ENCODE measurements at places on chromosomes 4 and X. TPM values are rescaled to one million over a fixed set of nuclear protein-coding genes. Genes with fewer than 3 reads are reported as not detected.
A peak's percentile ranks its signal among the peaks of the same experiment; 100 is the strongest.

GRCh38 chr4:92381616-92382015 lies 77.8 kb downstream of the GRID2 start:
- H3K27ac ChIP-seq: no peak overlapping the region
- H3K4me1 ChIP-seq: no peaks in the 10 kb centered on the region
- H3K4me3 ChIP-seq: no peak overlapping the region
- no peaks in the 10 kb centered on the region for H3K27me3 ChIP-seq
- H3K36me3 ChIP-seq: no peaks in the 10 kb centered on the region
- DNase-seq: no peak

GRCh38 chr4:13267091-13267490 lies 217.0 kb downstream of the RAB28 start:
- no peak for DNase-seq
- H3K27me3 ChIP-seq: no peaks in the 10 kb centered on the region
- H3K27ac ChIP-seq: no peak overlapping the region
- peaks cover 1% of the 10 kb centered on the region for H3K36me3 ChIP-seq

- no peak overlapping the region for H3K4me3 ChIP-seq
- DNase-seq: no peak
- H3K36me3 ChIP-seq: no peaks in the 10 kb centered on the region
- H3K4me1 ChIP-seq: no peaks in the 10 kb centered on the region
- H3K27me3 ChIP-seq: no peaks in the 10 kb centered on the region
Measured at GRCh38 chrX:30951003-30951402, 61.9 kb upstream of the TAB3 start.

DNA sequence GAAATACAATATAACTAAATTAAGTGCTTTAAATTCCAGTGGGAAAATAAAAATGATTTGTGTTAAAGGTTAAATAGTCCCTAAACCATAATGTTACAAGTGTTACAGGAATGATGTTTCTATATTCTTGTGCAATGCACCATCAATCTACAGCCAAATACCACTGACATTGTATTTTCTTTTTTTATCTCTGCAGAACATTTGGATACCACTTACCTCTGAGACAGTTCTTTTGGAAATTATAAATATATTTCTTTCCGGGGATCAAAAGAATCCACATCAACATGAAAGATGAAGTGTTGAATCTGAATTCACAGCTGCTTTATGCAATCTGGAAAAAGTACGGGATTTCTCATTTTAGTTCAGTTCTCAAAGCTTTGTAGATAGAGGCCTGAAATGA lies 518.3 kb upstream of the AGA start:
- H3K27me3 ChIP-seq: no peaks in the 10 kb centered on the region
- H3K4me1 ChIP-seq: no peaks in the 10 kb centered on the region
- no peaks in the 10 kb centered on the region for H3K36me3 ChIP-seq
- no peak overlapping the region for H3K27ac ChIP-seq
- DNase-seq: no peak
- H3K4me3 ChIP-seq: no peak overlapping the region

GRCh38 chr4:10784621-10785020 lies 100.1 kb upstream of the CLNK start:
- H3K36me3 ChIP-seq: no peaks in the 10 kb centered on the region
- no peak overlapping the region for H3K4me3 ChIP-seq
- no peaks in the 10 kb centered on the region for H3K27me3 ChIP-seq
- H3K27ac ChIP-seq: no peak overlapping the region

- no peak overlapping the region for H3K27ac ChIP-seq
- no peaks in the 10 kb centered on the region for H3K36me3 ChIP-seq
- H3K4me1 ChIP-seq: no peaks in the 10 kb centered on the region
- no peaks in the 10 kb centered on the region for H3K27me3 ChIP-seq
Measured at GRCh38 chr4:135412213-135412612, 1210.6 kb upstream of the PABPC4L start.

- H3K36me3 ChIP-seq: no peaks in the 10 kb centered on the region
- H3K4me3 ChIP-seq: no peak overlapping the region
- no peaks in the 10 kb centered on the region for H3K4me1 ChIP-seq
- no peak overlapping the region for H3K27ac ChIP-seq
- no peaks in the 10 kb centered on the region for H3K27me3 ChIP-seq
Measured at GRCh38 chrX:64093761-64094160, 111.7 kb downstream of the AMER1 start.

GRCh38 chrX:46912098-46912602 lies at the start of gene JADE3:
JADE3 (plus strand) TSS chrX:46912421; CDS start chrX:46984895, 72,474 bp downstream.
- no peaks in the 10 kb centered on the region for H3K36me3 ChIP-seq
- peaks cover 10% of the 10 kb centered on the region for H3K4me1 ChIP-seq
- H3K27me3 ChIP-seq: peaks cover 25% of the 10 kb centered on the region
- H3K27ac ChIP-seq: no peak within 1 kb of the TSS
- peak within 1 kb of the TSS; percentile 68 for H3K4me3 ChIP-seq

GRCh38 chrX:9518051-9518450 lies 53.2 kb downstream of the TBL1X start:
- H3K36me3 ChIP-seq: peaks cover 19% of the 10 kb centered on the region
- no peaks in the 10 kb centered on the region for H3K27me3 ChIP-seq
- DNase-seq: no peak
- H3K4me3 ChIP-seq: no peak overlapping the region

- no peak for DNase-seq
- H3K36me3 ChIP-seq: no peaks in the 10 kb centered on the region
- no peak overlapping the region for H3K4me3 ChIP-seq
- peaks cover 2% of the 10 kb centered on the region for H3K27me3 ChIP-seq
- H3K4me1 ChIP-seq: no peaks in the 10 kb centered on the region
Measured at GRCh38 chr4:176778063-176778462, 14.7 kb downstream of the VEGFC start.

GRCh38 chrX:2498781-2499302 lies 1.9 kb downstream of the DHRSX start:
- H3K36me3 ChIP-seq: peaks cover 24% of the 10 kb centered on the region
- H3K4me3 ChIP-seq: peak overlapping the region; percentile 74
- no peak for DNase-seq
- no peaks in the 10 kb centered on the region for H3K27me3 ChIP-seq

DNA sequence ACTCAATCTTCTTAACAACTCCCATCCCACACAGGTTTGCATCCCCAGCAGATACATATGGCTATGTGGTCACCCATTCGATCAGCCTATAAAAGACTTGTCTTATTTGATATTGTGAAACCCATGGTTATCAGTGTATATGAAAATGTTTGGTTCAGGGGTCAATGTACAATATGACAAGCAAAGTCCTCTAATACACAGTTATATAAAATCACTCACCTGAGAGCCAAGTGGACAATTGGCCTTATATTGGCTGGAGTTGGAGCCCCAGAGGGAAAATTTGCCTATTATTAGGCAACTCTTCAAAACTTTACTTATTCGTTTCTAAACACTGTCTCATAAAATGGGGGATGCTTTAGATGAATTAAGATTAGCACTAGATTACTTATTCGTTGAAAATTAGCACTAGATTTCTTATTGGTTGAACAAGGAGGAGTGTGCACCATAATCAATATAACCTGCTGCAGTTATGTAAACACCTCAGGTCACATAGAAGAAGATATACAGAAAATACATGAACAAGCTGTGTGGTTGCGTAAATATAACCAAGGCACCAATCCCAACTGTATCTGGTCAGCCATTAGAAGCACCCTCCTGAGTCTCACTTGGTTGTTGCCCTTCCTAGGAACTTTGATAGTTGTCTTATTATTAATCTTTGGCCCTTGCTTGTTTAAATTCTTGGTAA lies 10.7 kb upstream of the ADH4 start:
- peaks cover under 1% of the 10 kb centered on the region for H3K4me1 ChIP-seq
- H3K4me3 ChIP-seq: no peak overlapping the region
- H3K36me3 ChIP-seq: no peaks in the 10 kb centered on the region
- no peaks in the 10 kb centered on the region for H3K27me3 ChIP-seq
- no peak for DNase-seq

DNA sequence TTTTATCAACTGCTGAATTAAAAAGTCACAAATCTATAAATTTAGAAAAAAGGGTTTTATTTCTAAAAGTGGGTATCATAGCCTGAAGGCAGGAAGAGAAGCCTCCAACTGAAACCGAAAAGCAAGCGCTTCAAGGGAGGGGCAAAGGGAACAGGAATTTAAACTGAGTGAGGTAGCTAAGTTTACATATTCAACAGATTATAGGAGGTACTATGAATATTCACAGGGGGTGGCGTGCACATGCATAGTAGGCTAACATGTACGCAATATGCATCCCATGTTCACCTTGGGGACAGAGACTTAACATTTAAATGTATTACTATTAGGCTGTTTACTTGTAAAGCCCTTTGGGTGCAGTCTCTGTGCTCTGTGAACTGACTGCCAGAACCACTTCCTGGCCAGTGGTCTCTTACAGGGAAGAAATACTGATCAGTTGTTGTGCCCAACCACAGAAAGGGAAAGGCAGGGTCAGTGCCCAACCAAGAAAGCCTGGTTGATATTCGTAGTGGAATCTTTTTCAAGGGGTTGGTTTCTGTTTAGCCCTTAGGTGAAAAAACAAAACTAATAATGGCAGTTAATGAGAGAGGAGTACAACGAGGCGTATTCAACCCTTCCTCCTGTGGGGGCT lies 168.7 kb upstream of the GALNTL6 start:
- no peaks in the 10 kb centered on the region for H3K4me1 ChIP-seq
- H3K27ac ChIP-seq: no peak overlapping the region
- H3K36me3 ChIP-seq: no peaks in the 10 kb centered on the region
- no peak overlapping the region for H3K4me3 ChIP-seq
- DNase-seq: no peak

DNA sequence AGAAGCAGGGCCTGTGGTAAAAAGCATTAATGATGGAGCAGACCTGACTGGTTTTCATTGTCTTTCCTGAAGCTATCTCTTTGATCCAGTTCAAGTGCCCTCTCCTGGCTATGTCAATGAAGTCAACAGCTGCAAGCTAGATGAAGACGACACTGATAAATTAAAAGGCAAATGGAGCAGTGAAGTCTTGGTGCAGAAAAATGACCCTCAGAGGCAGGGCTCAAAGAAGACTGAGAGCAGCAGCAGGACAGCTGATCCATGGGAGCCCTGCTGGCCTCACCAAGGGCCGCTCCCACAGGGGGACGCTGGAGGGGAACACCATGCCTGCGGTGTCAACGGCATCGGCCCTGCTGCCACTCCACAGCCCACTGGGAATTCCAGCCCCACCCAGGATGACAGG lies 96.2 kb downstream of the RELL1 start:
- no peaks in the 10 kb centered on the region for H3K4me1 ChIP-seq
- peaks cover 4% of the 10 kb centered on the region for H3K36me3 ChIP-seq
- no peak overlapping the region for H3K4me3 ChIP-seq
- H3K27me3 ChIP-seq: peaks cover 2% of the 10 kb centered on the region
- DNase-seq: no peak

DNA sequence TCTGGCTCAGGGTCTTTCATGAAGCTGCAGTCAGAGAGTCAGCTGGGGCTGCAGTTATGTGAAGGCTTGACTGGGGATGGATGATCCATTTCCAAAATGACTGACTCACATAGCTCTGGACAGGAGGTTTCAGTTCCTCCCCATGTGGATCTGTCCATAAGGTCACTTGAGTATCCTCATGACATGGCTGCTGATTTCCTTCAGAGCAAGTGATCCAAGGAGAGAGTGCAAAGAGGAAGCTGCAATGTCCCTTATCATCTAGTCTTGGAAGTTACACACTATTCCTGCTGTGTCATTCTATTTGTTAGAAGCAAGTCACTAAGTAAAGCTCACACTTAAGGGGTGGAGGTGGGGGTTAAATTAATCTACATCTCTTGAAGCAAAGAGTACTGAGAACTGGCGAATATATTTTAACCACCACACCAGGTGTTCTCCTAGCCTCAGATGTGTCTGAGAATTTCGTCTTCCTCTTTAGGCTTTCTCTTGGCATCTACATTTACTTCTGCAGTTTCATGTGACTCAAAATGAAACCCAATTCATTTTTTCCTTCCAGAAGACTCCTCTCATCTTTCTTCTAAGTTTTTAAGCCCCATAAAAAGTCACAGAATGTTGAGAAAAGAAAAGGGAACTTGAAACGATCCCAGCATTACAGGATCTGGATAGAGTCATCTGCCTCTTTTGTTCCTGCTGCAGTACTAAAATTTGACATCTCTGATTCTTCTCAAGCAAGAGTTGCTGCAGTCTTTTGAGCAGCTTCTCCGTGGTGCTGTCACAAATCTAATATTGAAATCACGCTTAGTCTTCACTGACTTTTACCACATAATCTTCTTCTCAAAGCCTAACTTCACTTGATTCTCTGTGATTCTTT lies 3.8 kb upstream of the GRPR start:
- H3K27ac ChIP-seq: no peak overlapping the region
- H3K4me3 ChIP-seq: no peak overlapping the region
- H3K36me3 ChIP-seq: peaks cover 3% of the 10 kb centered on the region
- peaks cover 14% of the 10 kb centered on the region for H3K27me3 ChIP-seq

DNA sequence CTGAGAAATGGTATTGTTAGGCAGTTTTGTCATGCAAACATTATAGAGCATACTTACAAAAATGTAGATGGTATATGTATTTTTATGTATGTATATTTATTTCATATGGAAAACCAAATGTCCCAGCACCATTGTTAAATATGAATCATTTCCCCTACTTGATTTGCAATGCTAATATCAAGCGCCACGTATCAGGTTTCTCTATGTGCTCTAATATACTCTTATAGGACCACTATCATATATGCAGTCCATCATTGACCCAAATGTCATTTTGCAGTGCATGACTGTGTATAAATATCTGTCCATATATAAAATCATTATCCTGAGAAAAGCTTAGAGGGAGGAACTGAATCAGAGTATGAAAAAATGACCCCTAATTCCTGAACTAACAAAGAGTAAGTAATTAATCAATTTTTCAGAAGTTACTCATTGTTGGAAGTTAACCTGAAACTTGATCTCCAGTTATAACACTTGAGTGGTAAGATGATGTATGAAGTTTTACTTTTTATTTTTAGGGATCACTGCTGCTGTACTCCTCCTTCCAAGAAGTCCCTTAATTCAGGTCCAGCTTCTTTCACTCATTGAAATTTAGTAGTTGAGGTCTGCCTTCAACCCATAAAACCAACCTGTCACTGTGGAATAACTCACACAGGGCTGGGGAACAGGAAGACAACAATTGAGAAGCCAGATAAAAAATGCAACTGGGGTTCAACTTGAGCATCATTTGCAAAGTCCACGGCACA lies 134.8 kb upstream of the LDB2 start:
- peaks cover 4% of the 10 kb centered on the region for H3K27me3 ChIP-seq
- no peaks in the 10 kb centered on the region for H3K36me3 ChIP-seq
- no peak overlapping the region for H3K27ac ChIP-seq
- DNase-seq: no peak

DNA sequence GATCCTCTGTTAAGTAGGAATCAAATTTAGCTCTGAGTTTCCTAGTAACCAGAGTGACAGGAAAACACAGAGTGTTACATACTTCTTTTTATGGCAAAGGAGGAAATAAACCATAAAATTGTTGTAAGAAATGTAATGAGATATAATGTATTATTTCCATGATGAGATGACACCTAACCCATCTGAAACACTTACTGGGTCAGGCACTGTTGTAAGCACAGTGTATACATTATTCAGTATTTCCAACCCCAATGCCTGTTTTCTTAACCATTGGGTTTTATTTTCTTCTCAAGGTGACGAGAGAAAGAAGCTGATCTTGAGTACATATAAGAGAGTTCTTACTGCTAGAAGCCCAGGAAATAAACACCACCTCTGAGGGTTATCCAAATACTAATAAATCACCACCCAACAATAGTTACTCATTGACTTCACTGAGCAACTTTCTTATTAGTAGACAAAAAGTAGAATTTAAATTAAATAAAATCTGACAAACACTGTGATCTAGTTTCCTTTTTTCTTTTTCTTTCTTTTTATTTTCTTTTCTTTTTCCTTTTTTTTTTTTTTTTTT lies 4.2 kb upstream of the ENAM start:
- H3K27ac ChIP-seq: no peak overlapping the region
- H3K4me1 ChIP-seq: peaks cover 10% of the 10 kb centered on the region
- no peaks in the 10 kb centered on the region for H3K36me3 ChIP-seq
- no peak for DNase-seq
- no peaks in the 10 kb centered on the region for H3K27me3 ChIP-seq
- no peak overlapping the region for H3K4me3 ChIP-seq

Gene SOWAHD
- not detected for total RNA-seq

Gene GATA1
- total RNA-seq: not detected

Gene FOXR2
- total RNA-seq: not detected

Gene TEC
- 4.2 TPM for total RNA-seq

Gene GABRQ
- total RNA-seq: not detected

Gene C4orf36
- not detected for total RNA-seq

Gene KLKB1
- total RNA-seq: not detected

All from activated CD8-positive, alpha-beta T cell treated with anti-CD3 and anti-CD28 coated beads for 36 hours (primary cell).